Stimulated activated CD4-positive, alpha-beta T cell treated with anti-CD3 and anti-CD28 coated beads, Interleukin-1b, Interleukin-23, amount 100 ng/mL, for 1 hour (primary cell): ENCODE measurements at places on chromosomes 2 and 18.

DNA sequence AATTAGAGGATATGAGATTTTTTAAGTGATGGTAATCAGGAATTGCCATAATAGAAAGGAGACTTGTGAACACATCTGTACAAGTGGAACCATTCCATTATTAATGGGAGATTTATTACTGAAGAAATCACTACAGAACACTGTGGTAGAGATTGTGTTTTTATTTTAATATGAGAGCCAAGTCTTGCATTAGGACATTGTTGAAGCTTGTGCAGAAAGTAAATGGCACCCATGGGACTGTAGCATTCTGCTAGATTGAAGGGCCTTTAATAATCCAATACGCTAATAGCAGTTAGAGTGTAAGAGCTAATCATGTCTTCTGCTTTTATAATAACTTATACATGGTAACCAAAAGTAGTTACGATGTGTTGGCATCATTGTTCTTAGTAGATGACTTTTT is 83.6 kb downstream of the VRK2 start:
- no peak for DNase-seq

- DNase-seq = no peak
These were observed 54.7 kb downstream of the EMILIN2 start for GRCh38 chr18:2901423-2901985.

- DNase-seq = no peak
These were observed 1.6 kb upstream of the POLI start for GRCh38 chr18:54267701-54268100.

DNA sequence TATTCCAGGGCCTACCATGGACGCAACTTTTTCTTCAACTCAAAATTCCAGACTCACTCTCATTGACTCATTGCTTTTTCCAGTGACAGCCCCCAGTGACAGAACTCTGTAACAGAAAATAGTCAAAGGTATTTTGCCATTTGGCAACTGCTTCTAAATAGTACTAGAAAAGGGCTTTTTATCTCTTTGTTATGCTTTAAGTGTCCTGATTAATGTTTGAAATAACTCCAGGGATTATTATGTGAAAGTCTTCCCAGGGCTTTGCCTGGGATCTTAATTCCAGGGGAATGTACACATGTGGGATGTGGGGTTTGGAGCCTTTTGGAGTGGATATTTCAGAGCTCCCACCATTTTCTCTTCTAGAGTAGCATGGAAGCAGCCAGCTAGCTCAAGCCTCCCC is 198.8 kb downstream of the KCNS3 start:
- no peak for DNase-seq

GRCh38 chr18:79819064-79819967 is 21.6 kb downstream of the KCNG2 start:
- no peak for DNase-seq

GRCh38 chr2:128263902-128264331 is 54.8 kb downstream of the HS6ST1 start:
- no peak for DNase-seq

DNA sequence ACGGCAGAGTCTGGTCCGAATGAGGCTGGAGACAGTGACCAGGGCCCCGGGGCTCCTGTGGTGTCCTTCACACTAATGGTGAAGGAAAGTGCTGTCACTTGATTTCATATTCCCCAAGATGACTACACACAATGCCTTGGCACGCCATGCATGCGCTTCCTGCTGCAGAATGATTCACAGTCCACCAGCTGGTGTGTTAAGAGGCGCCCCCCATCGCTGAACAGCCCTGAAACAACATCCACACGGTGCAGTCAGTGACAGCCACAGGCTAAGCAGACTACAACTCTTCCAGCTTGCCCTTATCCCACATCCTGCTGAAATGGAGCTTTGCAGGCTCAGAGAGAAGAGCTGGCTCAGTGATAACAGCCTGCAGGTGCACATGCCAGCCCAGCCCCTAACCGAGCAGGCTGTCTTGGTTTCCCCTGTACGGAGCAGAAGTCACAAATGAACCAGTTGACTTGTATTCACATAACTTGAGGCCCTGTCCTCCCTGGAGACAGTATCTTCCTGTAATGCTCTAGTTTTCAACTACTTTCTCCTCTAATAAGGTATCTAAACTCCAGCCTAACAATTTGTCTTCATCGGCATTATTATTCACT is 24.3 kb upstream of the CDH20 start:
- DNase-seq = no peak

- no peak for DNase-seq
These were observed 317.1 kb upstream of the LRRTM1 start for GRCh38 chr2:80621656-80622055.

GRCh38 chr2:95346738-95347671 is 49.9 kb downstream of the KCNIP3 start:
- DNase-seq = no peak

DNA sequence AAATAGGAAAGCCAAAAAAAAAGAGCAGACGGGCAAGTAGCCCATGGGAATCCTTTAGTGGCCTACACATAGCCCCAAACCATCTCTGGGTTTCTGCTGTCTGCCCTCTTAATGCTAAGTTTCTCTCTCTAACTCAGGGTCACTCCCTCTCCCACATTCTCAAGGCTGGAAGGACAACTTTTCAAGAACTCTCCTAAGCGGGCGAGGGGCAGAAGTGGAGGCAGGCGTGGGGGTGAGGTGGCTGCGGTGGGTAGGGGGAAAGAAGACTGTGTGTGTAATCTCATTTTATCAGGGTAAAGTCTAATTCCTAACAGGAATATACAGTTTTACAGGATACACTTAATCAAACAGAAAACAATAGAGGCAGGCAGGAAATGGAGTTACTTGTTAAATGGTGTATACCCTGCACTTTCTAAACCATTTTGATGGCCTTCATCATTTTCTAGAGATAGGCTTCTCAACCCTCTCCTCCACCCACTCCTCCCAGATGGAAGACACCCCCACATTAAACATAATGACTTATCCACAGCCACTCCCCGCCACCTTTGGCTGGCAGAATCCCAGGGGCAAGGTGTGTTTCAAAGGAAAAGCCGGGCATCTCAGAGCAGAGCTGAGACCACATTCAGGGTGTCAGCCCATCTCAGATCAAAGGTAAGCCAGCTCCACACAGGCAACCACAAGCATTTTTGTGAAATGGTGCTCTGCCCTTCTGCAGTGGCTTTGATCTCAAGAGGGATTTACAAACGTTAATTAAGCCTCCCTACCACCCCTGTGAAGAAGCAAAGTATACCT is 6.8 kb downstream of the SMAD7 start:
- DNase-seq = no peak

GRCh38 chr18:79496237-79496977 is 100.7 kb downstream of the NFATC1 start:
- DNase-seq = no peak

GRCh38 chr2:74079522-74080341 is 68.0 kb downstream of the BOLA3 start:
- no peak for DNase-seq

DNA sequence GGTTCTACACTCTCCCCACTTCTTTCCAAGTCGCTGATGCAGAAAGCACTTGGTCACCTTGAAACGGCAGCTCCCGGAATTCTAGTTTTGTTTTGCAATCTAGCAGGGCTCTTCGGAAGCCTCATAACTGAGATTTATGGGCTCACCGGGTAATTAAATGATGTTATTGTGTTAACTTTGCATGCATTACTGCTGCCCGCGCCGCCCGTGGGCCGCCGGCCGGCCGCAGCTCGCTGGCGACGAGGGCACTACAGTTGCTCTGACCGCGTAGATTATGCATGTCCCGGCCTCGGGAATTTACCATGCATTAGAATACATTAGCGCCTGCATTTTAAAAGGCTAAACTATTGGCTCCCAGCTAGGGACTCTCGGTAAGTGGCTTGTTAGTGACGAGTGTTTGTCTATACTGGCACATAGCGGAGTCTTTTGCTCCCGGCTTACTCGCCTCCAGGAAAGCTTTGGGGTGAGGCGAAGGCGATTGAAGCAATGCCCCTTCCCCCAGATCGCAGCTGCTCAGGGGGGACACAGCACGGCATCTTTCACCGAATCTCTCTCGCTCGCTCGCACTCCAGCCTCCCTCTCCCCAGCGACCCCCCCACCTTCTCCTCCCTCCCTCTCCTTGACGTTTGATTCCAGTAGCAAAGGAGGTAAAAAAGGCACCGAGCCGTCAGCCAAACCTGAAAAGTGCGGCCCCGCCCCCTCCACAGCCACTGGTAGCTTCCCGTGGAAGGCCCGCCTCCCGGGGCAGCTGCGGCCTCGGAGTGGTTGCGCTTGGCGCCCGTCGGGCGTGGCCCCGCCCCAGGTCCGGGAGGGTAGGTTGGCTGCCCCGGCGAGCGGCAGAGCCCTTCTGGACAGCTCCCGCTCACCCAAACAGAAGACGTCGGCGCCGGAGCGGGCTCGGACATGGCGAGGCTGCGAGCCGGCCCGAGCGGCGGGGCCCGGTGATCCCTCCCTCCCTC is at the start of gene ONECUT2:
Gene ONECUT2 (plus strand): TSS at position 839 of the 959 bp plus-strand sequence. CDS start 343 bp downstream, outside the sequence.
- DNase-seq = no peak

- no peak for DNase-seq
These were observed 103.8 kb upstream of the CCDC150 start for GRCh38 chr2:196535742-196536141.

DNA sequence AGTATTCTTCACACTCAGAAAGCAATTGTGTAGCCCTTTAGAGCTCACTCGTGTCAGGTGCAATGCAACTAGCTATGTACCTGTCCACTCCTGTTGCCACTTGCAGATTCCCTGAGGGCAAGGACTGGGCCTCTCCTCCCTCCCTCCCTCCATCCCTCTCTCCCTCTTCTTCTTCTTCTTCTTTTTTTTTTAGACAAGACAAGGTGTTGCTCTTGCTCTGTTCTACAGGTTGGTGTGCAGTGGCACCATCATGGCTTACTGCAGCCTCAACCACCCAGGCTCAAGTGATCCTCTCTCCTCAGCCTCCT is 119.7 kb downstream of the ACKR3 start:
- no peak for DNase-seq

GRCh38 chr2:177123048-177123447 is 89.5 kb upstream of the HNRNPA3 start:
- DNase-seq = no peak

GRCh38 chr2:217475101-217475500 is 527.7 kb downstream of the TNS1 start:
- no peak for DNase-seq

GRCh38 chr2:118968961-118969733 is 27.2 kb downstream of the MARCO start:
- DNase-seq = no peak

DNA sequence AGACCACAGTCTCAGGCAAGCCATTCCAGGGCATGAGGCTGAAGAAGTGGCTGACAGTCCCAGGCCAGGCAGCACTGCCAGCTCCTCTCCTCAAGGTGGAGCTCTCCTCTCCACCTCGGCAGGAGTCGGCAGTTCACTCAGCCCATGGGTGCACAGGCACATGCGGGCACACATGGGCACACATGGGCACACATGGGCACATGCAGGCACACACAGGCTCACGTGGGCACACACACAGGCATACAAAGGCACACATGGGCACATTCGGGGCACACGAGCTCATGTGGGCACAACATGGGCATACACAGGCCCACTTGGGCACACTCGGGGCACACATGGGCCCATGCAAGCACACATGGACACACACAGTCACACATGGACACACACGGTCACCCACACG is 65.3 kb upstream of the TAF1B start:
- DNase-seq = no peak

- DNase-seq = no peak
These were observed 156.7 kb downstream of the SLC4A3 start for GRCh38 chr2:219784178-219784577.

GRCh38 chr2:240037358-240037757 is 7.1 kb upstream of the OR6B2 start:
- no peak for DNase-seq

GRCh38 chr2:120485096-120485495 is 139.2 kb downstream of the INHBB start:
- DNase-seq = no peak

DNA sequence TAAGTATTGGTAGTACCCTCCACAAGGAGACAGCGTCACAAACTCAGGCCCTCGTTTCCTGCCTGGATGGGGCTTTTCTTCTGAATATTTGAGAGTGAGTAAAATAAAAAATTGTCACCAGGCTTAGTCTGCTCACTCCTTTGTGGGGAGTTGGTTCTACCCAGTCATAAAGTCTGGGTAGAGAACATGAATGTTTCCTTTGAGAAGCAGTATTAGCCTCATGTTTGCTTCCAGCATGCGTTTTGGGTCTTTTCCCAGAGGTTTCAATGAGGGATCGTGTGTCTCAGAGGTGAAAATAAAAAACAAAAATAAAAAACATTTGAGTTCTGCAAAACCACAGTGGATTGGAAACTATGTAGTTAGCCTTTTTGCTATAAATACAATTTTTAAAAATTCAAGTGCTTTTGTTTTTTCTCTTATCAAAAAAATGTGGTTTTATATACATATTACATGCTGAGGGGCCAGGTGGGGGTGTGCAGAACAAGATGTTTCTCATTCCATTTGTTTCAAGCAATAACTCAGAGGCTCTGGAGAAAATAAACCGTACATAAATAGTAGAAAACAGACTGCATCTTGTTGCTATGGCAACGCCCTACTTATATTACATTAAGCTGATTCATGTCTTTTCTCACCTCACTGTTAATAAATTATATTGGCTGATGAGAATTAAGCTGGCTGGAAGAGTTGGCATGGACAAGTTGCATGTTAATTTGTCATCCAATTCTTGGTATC is 225.4 kb upstream of the FBXO11 start:
- no peak for DNase-seq

- no peak for DNase-seq
These were observed 114.5 kb downstream of the METTL8 start for GRCh38 chr2:171319164-171319810.

GRCh38 chr2:211836409-211836808 is 702.2 kb downstream of the ERBB4 start:
- no peak for DNase-seq

GRCh38 chr18:10518595-10519255 is 7.1 kb upstream of the NAPG start:
- no peak for DNase-seq
